ENCODE measurements at places on chromosomes 6 and 20. TPM values are rescaled to one million over a fixed set of nuclear protein-coding genes. Genes with fewer than 3 reads are reported as not detected.

SYCP2L gene
- 0.13 TPM for total RNA-seq

EBF4 gene
- 30.3 TPM for total RNA-seq

ADGB gene
- total RNA-seq, result not detected

TFAP2D gene
- not detected for total RNA-seq

B3GALT4 gene
- total RNA-seq, result 26.8 TPM

DNA sequence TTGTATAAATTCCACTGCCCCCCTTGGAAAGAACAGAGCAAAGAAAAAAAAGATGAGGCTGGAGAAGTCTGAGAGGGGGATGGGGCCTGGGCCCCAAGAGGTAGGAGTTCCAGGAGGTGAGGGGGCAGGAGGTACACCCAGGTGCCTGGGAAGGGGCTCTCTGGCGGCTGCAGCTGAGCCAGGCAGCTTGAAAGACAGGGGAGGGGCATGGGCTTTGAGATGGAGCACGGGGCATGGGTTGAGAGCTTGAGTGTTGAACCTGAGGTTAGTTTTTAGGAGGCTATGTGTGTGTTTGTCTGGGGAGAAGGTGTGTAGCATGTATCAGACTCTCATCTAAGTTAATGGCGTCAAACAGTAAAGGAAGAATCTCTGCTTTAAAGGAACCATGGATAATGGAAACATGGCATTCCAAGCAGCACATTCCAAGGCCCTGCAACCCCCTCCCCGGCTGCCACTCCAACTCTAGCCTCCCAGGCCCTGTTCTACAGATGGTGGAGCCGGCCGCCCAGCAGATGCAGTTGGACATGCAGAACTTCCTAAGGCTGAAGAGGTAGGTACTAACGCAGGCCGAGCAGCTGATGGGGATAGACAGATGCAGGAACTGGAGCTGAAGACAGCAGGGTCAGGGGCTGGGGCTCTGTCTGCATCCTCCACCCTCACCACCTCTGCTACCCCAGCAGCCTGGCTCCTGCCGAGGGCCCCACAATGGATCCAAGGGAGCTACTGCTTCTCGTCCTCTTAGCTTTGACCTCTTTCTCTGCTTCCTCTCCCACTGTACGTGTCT, 42.1 kb downstream of the MDFI start:
- no peak overlapping the region for H3K27ac ChIP-seq
- H3K27me3 ChIP-seq, result no peaks in the 10 kb centered on the region
- H3K36me3 ChIP-seq, result peaks cover 14% of the 10 kb centered on the region
- no peak for DNase-seq
- H3K4me3 ChIP-seq, result no peak overlapping the region

DNA sequence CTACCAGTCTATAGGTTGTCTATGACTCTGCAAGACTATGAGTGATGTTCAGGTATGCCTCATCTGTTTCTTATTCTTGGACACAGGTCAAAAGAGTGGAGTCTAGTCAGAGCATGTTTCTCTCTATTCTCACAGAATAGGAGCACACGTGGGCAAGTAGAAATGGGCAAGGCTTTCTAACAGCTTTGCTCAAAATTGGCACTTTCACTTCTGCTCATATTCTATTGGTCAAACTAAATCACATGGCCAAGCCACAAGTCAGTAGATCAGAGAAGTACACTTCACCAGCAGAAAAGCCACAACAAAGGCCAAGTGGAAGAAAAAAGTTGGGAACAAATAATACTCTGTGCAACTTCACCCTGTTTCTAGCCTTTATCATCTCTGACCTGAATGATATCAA, 354.5 kb upstream of the SYNCRIP start:
- no peak overlapping the region for H3K27ac ChIP-seq
- no peaks in the 10 kb centered on the region for H3K4me1 ChIP-seq
- no peaks in the 10 kb centered on the region for H3K27me3 ChIP-seq
- DNase-seq, result no peak

- no peaks in the 10 kb centered on the region for H3K36me3 ChIP-seq
- no peak for DNase-seq
- no peak overlapping the region for H3K4me3 ChIP-seq
- no peak overlapping the region for H3K27ac ChIP-seq
- H3K27me3 ChIP-seq, result no peaks in the 10 kb centered on the region
- H3K4me1 ChIP-seq, result no peaks in the 10 kb centered on the region
These were observed 595.6 kb upstream of the AGPAT4 start for GRCh38 chr6:161869491-161869890.

DNA sequence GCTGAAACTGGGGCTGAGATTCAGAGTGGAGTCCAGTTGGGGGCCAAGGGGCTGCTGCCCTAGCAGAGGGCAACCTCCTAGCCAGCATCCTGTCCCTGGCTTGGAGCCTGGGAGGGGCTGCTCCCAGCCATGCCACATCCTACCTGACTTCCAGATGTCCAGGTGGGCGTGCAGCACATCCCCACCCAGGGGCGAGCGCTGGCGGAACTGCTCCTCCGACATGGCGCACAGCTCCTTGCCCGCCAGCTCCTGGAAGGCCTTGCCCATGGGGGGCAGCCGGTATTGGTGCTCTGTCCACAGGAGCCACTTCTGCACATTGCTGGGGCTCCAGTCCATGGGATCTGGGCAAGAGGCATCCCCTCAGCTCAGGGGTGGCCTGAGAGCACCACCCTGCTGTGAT, 15.3 kb downstream of the SPDEF start:
- no peak overlapping the region for H3K27ac ChIP-seq
- DNase-seq, result no peak
- H3K4me3 ChIP-seq, result no peak overlapping the region
- H3K4me1 ChIP-seq, result no peaks in the 10 kb centered on the region
- H3K36me3 ChIP-seq, result no peaks in the 10 kb centered on the region

GRCh38 chr20:34012330-34012729, 18.6 kb downstream of the RALY start:
- H3K36me3 ChIP-seq, result no peaks in the 10 kb centered on the region
- no peak overlapping the region for H3K27ac ChIP-seq
- no peak for DNase-seq

- H3K27ac ChIP-seq, result no peak overlapping the region
- no peak for DNase-seq
- H3K4me3 ChIP-seq, result no peak overlapping the region
These were observed 27.1 kb upstream of the ELOVL5 start for GRCh38 chr6:53375847-53376246.

DNA sequence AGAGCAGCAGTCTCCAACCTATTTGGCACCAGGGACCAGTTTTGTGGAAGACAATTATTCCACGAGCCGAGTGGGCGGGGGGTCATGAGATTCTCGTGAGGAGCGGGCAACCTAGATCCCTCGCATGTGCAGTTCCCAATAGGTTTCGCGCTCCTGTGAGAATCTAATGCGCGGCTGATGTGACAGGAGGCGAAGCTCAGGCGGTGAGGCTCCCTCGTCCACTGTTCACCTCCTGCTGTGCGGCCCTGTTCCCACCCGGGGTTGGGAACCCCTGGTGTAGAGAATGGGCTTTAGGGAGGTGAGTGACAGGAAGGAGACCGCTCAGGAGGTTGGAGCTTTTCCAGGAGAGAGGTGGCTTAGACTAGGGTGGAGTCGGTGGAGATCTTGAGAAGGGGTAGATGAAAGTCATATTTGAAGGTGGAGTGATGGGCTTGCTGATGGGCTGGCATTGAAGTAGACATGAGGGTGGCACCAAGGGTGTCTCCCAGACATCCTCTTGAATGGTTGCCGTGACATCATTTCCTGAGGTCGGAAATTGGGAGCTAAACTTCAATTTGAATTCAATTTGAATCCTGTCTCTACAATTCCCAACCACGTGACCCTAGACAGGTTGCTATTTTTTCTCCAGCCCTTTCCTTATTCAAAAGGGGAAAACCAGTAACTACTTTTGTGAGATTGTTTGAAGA, 1.5 kb upstream of the RAD21L1 start:
- H3K27ac ChIP-seq, result no peak overlapping the region
- H3K27me3 ChIP-seq, result peaks cover 17% of the 10 kb centered on the region
- H3K36me3 ChIP-seq, result no peaks in the 10 kb centered on the region
- H3K4me3 ChIP-seq, result no peak overlapping the region
- H3K4me1 ChIP-seq, result peaks cover 11% of the 10 kb centered on the region

DNA sequence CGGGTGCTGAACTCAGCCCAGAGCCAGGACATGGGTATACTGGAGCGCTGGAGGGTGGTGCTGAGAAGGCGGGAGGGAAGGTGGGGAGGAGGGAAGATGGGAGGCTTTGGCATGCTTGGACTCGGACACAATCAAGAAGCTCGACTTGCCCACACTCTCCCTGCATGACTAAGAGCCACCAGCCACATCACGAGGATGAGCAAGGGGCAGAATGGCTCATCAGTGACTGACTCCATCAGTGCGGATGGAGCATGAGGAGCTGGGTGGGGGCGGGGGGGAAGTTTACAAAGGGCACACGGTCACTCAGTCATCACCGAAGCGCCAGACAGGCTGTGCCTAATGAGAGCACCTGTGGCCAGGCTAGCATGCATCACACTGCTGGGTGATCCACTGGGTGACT, 222.8 kb downstream of the KIF16B start:
- no peak for DNase-seq
- H3K27me3 ChIP-seq, result no peaks in the 10 kb centered on the region
- peaks cover 6% of the 10 kb centered on the region for H3K36me3 ChIP-seq
- H3K4me3 ChIP-seq, result no peak overlapping the region
